ENCODE measurements at places on chromosomes 12 and 14.

DNA sequence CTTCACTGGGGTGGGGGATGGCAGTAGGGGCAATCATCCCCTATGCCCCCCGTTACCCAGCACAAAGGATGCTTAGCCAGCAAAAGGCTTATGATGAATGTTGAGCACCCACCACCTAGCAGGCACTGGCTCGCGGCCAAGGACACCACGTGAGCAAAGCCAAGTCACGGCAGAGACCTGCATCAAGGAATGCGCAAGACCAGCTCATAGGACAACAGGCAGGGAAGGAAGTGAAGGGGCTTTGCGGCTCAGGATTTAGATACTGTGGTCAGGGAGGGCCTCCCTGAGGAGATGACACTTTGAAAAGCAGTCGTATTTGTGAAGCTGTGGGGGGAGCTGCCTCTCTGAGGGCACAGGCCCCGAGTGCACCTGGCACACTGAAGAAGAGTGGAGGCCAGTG lies 32.8 kb downstream of the SH2B3 start:
- peak; percentile 91 for DNase-seq

GRCh38 chr12:22578328-22578727 lies 34.0 kb upstream of the C2CD5 start:
- DNase-seq = no peak

- DNase-seq = no peak
These were observed 151.1 kb downstream of the SAMD4A start for GRCh38 chr14:54718046-54718445.

GRCh38 chr12:55673638-55674037 lies 34.1 kb downstream of the ITGA7 start:
- DNase-seq = no peak

DNA sequence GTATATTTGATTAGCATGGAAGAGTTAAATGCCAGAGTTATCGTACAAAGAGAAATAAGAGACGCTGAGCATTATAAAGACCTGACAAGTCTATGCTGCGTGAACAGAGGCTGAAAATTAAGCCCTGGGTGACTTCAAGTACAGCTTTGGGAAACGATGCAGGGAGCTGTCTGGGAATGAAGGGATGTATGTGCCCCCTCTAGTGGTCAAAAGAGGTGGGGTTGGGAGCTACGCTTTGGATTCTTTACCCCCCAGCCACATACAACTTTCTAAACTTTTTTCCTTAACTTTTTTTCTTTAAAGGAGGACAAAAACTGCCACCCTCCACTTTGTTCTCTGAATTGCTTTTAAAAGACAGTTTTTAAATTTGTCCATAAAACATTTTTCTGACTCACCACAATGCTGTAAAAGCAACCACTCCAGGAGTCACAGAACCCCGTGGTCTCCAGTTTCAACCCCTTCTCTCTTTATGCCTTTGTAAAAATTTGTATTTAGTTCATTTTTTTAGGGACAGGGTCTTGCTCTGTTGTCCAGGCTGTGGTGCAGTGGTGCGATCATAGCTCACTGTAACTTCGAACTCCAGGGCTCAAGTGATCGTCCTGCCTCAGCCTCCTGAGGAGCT lies 59.4 kb downstream of the ZNF664 start:
- DNase-seq = peak; percentile 80

DNA sequence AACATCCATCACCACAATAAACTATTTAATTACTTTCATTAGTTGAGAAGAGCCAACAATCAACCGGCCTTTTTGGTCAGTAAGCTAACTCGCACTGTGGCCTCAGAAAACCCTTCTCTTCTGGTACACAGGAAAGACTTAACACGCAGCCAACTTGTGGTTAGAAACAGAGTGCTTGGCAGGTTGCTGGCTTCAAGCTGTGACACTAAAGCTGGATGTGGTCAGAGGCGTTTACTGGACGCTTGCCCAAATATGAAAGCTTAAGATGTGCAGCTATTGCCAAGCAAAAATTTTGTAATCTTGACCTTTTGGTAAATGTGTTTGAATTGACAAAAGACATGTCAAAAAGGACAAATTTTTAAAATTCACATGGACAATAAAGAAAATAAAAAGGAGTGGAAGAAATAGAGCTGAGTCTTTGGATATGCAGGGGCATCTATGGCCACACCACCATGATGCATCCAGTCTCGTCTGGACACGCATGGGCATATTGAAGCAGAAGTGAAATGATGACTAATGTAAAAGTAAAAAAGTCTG lies 2.6 kb upstream of the KLRK1 start:
- DNase-seq = peak; percentile 93

DNA sequence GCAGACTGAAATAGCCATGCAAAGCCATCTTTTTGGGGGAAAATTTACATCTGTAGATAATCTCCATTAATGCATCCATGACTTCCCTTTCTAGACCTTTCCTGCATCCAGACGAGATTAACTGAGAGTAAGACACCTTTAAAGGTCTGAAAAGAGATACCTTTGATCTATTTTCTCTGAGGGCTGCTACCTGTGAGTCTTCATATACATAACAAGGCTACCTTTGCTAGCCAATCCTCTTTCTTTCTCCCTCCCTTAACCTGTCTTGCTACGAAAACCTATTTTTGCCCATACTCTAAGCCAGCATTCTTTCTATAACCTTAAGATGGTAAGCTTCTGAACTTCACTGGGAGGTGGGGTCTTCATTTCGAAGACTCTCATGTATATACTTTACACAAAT lies 908.5 kb upstream of the FBXO33 start:
- DNase-seq = no peak

GRCh38 chr12:11958221-11959091 lies 112.3 kb upstream of the BCL2L14 start:
- DNase-seq = no peak

DNA sequence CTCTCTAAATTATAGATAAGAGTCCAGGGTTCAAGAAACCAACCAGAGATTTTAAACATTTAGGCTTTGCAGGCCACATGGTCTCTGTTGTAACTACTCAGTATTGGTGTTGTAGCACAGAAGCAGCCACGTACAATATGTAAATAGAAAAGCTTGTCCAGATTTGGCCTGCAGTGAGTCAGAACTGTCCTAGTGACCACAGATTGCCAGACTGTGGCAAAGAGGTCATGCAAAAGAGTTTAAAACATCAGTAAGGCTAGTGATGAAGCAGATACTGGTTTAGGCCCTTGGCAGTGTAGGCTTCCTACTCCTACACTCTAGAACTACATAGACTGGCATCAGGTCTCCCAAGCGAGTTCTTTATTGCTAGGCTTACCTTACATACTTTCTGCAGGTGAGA lies 117.6 kb upstream of the GARIN6 start:
- DNase-seq = no peak

- DNase-seq = no peak
These were observed 72.7 kb downstream of the EFCAB11 start for GRCh38 chr14:89881839-89882238.

DNA sequence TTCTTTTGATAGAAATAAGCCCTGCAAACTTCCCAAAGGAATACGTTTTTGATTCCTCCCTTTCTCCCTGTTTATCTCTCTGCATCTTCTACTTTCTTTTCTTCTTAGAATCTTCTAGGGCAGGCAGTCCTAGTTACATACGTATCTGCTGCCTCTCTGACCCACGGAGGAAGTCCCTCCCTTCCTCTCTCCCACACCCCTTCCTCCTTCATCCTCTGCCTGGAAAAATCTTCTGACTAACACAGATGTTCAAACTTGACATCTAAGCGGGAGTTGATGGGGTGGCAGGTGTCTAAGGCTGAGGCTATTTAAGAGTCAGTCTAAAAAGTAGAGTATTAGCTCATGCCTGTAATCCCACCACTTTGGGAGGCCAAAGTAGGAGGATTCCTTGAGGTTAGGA lies 88.6 kb downstream of the MAP1LC3B2 start:
- DNase-seq = no peak

DNA sequence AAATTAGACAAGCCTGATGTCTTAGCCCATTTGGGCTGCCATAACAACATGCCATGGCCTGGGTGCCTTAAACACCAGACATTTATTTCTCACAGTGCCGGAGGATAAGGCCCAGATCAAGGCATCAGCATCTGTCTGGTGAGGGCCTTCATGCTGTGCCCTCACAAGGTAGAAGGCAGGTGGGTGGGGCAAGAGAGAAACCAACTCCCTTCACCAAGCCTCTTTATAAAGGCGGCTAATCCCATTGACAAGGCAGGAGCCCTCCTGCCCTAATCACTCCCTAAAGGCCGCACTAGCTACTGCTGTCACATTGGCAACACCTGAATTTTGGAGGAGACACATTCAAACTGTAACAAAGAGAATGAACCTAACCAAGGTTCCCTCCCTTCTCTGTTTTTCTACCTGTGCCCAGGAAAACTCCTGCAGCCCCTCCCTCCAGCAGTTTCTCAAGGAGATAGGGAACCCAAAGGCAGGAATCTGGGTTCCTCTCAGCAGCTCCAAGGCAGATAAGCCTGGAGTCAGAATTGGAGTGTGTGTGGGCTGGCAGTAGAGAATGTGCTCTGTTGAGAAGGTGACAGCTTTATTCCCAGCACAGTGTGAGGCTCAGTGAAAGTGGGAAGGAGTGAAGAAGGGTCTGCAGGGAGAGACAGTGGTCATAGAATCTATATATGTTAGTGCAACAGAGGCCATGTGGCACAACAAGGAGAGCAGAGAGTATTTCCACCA lies 21.7 kb upstream of the GPATCH2L start:
- DNase-seq = no peak

GRCh38 chr14:73740618-73741326 lies 26.6 kb upstream of the PNMA1 start:
- DNase-seq = no peak

DNA sequence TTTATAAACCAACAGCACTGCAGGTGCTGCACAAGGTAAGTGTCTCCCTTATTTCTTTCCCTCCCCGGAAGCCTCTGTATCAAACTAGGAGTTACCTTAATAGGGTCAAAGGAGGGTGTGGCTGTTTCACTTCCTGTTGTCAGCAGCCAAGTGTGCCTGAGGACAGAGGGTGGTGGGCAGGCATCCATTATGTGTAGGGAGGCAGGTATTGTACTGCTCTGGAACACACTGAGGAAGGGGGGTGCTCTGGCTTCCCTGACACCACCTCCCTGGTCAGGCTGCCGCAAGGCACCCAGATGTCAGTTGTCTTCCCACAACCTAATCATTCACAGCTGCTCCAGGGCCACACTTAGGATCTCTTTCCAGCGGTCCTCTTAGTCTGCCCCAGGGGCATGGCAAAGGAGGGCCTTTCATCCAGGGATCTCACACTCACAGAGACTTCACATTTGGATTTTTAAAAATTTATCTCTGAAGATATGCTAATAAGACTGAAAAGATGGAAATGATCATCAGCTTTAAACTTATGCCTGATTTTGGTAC lies 132.0 kb upstream of the ARHGAP5 start:
- peak; percentile 27 for DNase-seq

- no peak for DNase-seq
These were observed 141.2 kb downstream of the PPFIA2 start for GRCh38 chr12:81617915-81618314.

DNA sequence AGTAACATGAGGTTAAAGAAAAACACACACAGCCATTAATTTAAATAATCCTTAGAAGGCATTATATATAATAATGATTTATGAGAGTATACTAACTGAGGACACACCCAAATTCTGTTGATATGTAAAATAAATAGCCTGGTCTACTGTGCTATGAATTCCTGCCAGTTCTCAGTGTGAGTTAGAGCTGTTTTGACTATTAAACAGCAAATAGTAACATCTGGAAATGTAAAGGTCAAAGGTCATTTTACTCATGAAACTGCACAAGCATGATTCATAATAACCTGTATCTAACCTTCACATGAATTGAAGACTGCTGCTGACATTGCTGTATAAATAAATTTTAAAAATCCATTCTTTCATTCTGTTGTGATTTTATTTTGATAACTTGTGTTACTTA lies 966.7 kb downstream of the SLC6A15 start:
- no peak for DNase-seq

DNA sequence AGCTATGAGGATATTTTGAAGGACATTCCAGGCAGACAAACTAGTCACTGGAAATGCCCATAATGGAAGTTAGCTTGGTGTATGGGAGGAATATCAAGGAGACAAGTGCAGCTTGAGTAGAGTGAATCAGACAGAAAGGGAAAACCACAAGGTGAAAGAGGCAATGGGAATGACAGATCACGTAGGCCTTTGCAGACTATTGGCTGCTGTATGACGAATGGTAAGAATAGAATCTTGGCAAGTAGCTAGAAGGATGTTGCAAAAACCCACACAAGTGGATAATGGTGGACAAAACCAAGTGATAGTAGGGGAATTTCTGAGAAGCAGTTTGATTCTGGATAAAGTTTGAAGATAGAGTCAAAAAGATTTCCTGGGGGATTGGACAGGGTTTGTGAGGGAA lies 196.9 kb upstream of the NOVA1 start:
- no peak for DNase-seq

DNA sequence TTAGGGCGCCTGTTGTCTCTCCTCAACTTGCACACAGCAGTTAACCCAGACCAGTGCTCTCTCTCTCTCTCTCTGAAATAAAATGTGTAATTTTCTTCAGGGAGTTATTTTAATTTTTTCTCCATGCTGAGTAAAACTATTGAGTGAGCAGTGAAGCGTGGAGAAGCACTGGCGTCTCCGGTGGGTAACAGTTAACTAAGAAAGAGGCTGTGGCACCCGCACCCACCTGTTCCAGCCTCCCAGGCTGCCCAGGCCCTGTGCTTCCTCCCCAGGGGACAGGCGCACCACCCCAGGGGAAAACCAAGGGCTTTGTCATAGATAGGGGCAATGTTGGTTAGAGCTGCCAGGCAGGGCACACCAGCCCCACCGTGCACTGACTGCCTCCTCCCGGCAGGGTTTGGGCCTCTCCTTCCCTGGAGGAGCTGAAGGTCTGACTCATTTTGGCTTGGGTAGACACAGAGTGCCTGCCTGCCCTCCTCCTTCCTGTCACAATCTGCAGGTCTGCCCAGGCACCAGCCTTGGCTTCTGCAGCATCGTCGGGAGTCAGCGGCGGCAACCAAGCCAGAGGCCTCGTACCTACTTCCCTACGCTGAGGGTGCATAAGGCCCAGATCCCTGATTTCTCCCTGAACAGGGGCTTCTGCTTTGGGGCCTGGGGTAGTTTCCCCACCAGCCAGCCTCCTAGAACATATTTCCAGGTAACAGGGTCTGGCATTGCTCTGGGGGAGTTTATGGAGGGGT lies 3.9 kb downstream of the HOXC5 start:
- DNase-seq = no peak

DNA sequence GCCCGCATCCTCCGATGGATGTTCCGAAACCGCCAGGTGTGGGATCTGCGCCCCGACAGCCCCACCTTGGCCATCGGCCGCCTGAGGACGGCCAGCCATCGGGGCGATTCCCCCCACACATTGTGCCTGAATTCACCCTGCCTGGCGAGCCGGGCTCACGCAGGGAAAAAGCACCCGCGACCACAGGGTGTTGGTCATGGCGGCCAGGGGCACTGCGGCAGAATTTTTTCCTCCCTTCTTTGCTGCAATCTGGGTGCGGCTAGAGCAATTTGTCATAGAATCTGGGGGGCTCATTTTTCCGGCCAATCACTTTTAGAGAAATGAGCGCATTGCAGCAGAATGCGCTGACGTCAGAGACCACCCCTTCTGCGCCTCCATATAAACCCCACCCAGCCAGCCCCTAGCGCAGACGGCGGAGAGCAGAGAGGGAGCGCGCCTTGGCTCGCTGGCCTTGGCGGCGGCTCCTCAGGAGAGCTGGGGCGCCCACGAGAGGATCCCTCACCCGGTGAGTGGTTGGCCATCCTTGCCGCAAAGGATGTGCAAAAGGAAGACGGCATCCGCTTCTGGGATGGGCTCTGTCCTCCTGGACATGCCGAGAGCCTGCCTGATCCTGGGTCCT lies at the start of gene MEG3:
TSS of gene MEG3 (plus strand) at position 406 of the 619 bp plus-strand sequence.
- peak; percentile 37 for DNase-seq

GRCh38 chr12:105477873-105478272 lies 147.4 kb downstream of the C12orf75 start:
- no peak for DNase-seq

Measured in hematopoietic multipotent progenitor cell treated with erythropoietin and hydrocortisone succinate and interleukin-3 and kit ligand, for 4 days (in vitro differentiated cells).